ENCODE measurements at places on chromosomes 1 and 21. TPM values are rescaled to one million over a fixed set of nuclear protein-coding genes. Genes with fewer than 3 reads are reported as not detected.

DNA sequence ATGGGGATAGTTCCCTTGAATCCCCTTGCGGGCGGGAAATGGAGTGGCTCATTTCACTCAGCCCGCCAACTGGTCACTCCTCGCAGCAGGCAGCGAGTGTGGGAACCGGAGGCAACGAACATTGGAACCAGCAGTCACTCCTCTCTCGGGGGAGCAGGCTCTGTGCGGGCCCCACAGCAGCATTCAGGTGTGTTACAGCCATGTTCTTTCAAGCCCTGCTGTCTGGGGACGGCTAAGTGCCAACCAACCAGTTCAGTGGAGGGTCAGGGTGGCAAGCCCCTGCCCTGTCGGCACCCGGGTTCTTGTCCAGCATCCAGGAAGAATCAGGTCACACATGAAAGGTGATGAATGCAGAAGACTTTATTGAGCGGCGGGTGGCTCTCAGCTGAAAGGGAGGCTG lies 370.5 kb downstream of the NUF2 start:
- no peaks in the 10 kb centered on the region for H3K36me3 ChIP-seq
- H3K27me3 ChIP-seq: no peaks in the 10 kb centered on the region
- H3K4me3 ChIP-seq: no peak overlapping the region
- no peaks in the 10 kb centered on the region for H3K4me1 ChIP-seq
- DNase-seq: no peak

The TRIM17 gene
- 1.6 TPM for total RNA-seq

DNA sequence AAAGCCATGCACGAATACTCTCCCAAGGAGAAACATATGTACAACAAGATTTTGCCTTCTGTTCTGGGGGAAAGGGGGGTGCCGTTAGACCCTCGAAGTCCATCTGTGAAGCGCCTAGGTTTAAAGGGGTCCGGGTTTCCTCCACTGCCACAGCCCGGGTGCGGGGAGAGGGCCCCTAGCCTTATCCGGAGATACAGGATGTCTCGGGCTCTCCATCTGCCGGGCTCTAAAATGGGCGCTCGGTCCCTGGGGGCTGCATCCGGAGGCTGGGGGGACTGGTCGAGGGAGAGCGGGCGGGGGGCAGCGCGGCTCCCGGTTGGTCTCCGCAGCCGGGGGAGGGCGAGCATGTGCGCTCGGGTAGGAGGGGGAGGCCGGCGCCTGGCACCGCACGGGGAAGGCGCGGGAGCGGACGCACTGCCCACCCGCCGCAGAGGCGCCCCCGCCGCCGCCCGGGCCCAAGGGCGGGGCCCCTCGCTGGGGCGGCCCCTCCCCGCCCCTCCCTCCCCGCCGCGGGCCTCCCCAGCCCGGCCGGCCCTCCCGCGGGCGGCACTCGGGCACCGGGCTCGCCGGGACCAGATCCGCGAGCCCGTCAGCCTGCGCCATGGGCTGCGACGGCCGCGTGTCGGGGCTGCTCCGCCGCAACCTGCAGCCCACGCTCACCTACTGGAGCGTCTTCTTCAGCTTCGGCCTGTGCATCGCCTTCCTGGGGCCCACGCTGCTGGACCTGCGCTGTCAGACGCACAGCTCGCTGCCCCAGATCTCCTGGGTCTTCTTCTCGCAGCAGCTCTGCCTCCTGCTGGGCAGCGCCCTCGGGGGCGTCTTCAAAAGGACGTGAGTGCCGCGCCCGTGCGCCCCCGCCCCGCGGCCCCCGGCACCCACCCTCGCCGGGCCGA lies 63.1 kb downstream of the ELK4 start:
- H3K4me3 ChIP-seq: no peak overlapping the region
- no peaks in the 10 kb centered on the region for H3K36me3 ChIP-seq
- no peak overlapping the region for H3K27ac ChIP-seq

The CFH gene
- 2.7 TPM for total RNA-seq

GRCh38 chr1:17950728-17951127 lies 156.9 kb upstream of the IGSF21 start:
- no peak for DNase-seq
- no peaks in the 10 kb centered on the region for H3K4me1 ChIP-seq
- peaks cover 19% of the 10 kb centered on the region for H3K27me3 ChIP-seq
- H3K27ac ChIP-seq: no peak overlapping the region

- no peaks in the 10 kb centered on the region for H3K4me1 ChIP-seq
- no peak overlapping the region for H3K4me3 ChIP-seq
- H3K36me3 ChIP-seq: no peaks in the 10 kb centered on the region
- no peak for DNase-seq
- H3K27ac ChIP-seq: no peak overlapping the region
- H3K27me3 ChIP-seq: peaks cover 5% of the 10 kb centered on the region
Observed at GRCh38 chr1:167135281-167135840, 41.5 kb downstream of the STYXL2 start.

The GPR153 gene
- total RNA-seq: 0.17 TPM

DNA sequence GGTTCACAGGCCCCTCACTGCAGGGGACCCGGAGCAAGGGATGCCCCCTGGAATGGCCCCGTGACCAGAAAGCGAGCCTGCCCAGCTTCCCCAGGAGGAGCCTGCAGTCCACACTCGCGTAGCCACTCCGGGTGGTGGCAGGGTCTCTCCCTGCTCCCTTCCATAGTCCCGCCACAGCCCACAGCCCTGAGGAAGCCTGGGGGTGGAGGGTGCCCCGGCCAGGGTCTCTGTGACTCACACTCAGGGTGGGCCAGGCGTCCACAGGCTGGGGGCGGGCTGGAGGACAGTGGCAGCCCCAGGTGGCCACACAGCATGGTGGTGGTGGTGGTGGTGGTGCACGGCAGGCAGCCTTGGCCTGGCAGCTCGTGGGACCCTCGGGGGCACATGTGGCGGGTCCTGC lies 15.6 kb downstream of the YBEY start:
- peaks cover 4% of the 10 kb centered on the region for H3K4me1 ChIP-seq
- peaks cover 2% of the 10 kb centered on the region for H3K27me3 ChIP-seq
- no peak overlapping the region for H3K27ac ChIP-seq
- DNase-seq: no peak
- H3K4me3 ChIP-seq: no peak overlapping the region
- peaks cover 24% of the 10 kb centered on the region for H3K36me3 ChIP-seq

The FMO3 gene
- not detected for total RNA-seq

The ERICH3 gene
- not detected for total RNA-seq

- no peak overlapping the region for H3K27ac ChIP-seq
- no peak for DNase-seq
- H3K36me3 ChIP-seq: no peaks in the 10 kb centered on the region
- H3K4me1 ChIP-seq: peaks cover 6% of the 10 kb centered on the region
- peaks cover 49% of the 10 kb centered on the region for H3K27me3 ChIP-seq
- H3K4me3 ChIP-seq: no peak overlapping the region
Observed at GRCh38 chr1:152515434-152515783, 1.1 kb downstream of the CRCT1 start.
